Right renal cortex interstitium (tissue), 3 donors: ENCODE measurements at places on chromosomes 6 and 20.

DNA sequence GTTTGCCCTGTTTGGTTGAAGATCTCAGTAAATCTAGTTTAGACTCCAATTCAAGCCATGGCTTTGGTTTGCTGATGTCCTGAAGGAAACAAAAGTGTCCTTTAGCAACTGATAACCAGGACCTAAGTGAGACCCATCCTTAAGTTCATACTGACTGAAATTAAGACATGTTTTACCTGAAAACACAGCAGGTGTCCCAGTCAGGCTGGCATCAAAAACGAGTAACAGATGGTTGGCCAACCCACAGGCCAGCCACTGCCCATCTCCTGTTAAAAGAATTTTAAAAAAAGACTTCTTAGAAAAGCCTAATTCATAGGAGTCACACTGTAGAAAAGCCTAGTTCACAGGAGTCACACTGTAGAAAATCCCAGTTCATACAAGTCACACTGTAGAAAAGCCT, 58.3 kb downstream of the WDR27 start:
- DNase-seq = no peak

- no peak for DNase-seq
Measured at GRCh38 chr6:52304983-52305390, 20.4 kb upstream of the MCM3 start.

DNA sequence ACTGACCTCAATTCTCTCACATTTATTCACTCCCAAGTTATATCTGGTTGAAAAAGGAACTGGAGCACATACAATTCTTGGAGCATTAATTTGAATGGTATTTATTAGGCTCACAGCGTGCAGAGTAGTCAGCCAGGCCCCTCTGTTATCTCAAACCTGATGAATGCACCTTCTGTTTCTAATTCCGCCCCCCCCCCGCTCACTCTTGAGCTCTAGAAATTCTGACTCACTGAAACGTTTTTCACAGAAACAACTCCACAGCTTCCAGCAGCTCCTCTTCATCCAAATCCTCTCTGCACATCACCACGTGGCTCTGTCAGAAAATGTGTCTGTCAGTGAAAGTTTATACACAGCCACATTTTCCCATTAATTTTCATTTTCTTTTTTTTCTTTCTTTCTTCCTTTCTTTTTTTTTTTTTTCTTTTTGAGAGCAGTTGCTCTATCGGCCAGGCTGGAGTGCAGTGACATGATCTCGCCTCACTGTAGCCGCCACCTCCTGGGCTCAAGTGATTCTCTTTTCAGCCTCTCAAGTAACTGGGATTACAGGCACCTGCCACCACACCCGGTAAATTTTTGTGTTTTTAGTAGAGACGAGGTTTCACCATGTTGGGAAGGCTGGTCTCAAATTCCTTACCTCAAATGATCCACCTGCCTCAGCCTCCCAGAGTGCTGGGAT, 109.4 kb downstream of the TBXT start:
- no peak for DNase-seq

DNA sequence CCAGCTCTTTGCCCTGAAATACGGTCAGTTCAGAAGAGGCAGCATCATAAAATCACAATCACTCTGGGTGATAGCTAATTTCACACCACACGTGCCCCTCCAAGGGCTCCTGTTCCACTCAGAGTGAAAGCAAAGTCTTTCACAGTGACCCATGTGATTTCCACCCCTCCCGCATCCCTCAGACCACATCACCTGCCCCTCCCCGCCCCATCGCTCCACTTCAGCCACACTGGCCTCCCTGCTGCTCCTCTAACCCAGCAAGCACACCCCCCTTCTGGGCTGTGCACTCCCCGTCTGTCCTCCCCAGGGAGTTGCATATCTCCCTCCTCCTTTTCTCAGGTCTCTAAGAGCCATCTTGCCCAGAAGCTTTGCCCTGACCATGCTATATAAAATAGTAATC, 74.5 kb downstream of the PSMG4 start:
- DNase-seq = no peak

DNA sequence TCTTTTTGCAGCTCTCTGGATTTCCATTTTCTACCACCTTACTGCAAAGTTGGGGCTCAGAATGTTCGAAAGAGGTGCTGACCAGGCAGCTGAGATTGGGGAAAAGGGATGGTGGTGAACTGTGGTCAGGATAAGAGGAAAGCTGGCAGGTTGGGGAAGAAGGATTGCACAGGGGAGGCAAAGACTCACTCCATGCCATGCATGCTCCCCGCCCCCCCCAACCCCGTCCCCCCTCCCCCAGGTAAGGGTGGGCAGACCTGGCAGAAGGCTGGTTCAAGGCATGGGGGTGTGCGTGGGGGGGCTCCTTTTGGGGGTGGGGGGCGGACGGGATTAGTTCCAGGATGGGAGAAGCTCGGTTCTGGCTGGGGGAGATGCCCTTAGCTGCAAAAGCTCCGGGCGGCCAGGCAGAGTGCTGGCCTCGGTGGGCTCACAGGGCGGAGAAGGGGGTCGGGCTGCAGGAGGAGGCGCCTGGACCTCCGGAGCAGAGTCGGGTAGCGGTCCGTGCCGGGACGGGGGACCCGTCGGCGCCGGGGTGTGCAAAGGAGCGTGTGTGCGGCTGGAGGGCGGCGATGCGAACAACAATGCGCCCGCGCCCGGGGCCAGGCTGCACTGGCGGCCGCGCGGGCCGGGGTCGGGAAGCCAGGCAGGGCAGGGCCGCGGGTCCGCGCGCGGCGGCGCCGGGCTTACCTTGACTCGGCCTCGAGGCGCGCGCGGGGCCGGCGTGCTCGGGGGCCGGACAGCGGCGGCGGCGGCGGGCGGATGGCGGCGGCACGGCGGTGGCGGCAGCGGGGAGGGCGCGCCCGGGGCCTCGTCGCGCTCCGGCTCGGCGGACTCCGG, 880 bp downstream of the ADNP start:
- DNase-seq = no peak

DNA sequence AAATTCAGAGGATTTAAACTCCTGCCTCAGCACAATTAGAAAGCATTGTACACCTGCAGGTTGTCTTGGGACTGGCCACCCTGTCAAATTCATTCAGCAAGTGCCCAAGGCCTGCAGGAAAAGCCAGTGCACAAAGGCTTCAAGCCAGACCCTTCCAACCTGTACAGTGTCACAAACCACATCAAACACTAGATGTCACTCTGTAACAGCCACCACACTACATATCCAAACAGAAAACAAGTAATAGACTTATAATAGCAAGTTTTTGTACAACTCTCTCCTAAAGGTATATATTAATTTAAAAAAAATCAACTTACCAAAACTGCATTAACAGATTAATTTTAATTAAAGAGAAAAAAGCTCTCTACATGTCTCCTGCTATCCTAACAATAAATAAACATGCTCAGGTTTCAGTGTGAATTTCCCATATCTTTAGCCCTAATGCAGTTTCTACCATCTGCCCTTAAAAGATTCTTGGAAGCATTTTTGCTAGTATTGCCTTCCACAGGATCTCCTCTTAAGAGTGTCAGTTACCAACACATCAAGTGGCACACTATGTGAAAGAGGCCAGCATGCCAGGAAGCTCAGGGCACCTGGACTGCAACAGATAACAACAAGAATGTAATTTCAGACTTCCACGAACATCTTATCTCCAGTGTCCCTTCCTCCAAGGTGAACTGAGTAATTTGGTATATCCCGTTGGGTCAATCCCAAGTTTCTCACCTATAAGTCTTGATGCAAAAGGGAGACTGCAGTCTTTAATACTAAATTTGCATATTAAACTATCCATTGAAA, 47.5 kb downstream of the RALGAPA2 start:
- DNase-seq = no peak

GRCh38 chr6:34460796-34461507, 4.9 kb upstream of the PACSIN1 start:
- no peak for DNase-seq

DNA sequence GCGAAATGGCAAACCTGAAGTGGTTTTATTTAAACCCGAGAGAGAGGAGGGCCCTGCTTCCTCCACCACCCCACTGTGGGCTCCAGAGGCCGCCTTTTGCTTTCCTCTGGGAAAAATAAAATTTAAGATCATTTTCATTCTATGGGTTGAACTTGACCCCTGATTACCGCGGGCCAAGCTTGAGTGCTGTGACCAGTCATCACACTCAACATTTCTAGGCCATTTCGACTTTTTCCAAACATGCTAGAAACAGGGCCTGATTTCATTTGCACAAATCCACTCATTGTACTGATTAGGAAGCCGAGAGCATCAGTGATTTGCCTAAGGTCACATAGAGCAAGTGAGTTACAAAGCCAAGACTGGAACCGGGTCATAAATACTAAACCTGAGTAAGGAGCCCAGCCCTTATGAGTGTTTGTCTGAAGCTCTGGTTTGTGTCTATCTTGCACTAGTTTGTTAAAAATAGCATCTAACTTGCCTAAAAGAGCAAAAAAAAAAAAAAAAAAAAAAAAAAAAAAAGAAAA, 179.7 kb downstream of the DLL1 start:
- DNase-seq = no peak

GRCh38 chr20:48411919-48412522, 415.8 kb downstream of the PREX1 start:
- no peak for DNase-seq

DNA sequence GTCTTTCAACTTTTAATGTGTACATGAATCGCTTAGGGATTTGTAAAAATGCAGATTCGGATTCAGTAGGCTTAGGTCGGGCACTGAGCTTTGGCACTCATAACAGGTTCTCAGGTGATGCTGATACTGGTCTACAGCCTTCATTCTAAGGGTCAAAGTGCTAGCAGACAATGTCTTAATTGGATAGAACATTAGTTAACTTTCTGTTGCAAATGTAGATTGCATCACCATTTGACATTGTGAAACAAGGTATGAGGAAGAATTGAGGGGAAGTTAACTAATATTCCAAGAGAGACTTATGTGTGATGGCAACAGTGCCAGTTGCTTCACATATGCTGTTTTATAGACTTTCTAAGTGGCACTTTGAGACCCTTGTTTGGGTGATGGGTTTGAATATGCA, 86.9 kb downstream of the MLIP start:
- DNase-seq = no peak
